Anterior cingulate cortex (tissue), 58 donors: ENCODE measurements at places on chromosomes 4 and X.

- DNase-seq = no peak
Measured at GRCh38 chrX:20284992-20285391, 18.3 kb upstream of the RPS6KA3 start.

GRCh38 chr4:151614561-151614960 is 146.2 kb downstream of the GATB start:
- DNase-seq = no peak

DNA sequence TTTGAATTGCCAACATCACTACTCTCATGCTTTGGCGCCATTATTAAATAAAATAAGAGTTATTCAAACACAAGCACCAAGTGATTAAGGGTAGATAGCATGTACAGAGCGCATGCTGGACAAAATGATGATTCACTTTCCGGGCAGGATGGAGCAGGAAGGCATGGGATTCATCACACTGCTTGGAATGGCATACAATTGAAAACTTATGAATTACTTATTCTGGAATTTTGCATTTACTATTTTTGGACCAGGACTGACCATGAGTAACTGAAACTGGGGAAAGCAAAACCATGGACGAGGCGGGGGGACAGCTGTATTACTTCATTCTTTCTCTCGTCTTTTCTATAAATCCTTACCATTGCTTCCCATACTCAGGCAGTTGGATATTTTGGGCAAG is 28.5 kb upstream of the FGF5 start:
- no peak for DNase-seq

GRCh38 chr4:340011-340410 is 2.4 kb downstream of the ZNF141 start:
- no peak for DNase-seq

- no peak for DNase-seq
Measured at GRCh38 chr4:84914686-84915395, 51.6 kb downstream of the WDFY3 start.

- no peak for DNase-seq
Measured at GRCh38 chr4:16466581-16466980, 240.3 kb upstream of the TAPT1 start.

- DNase-seq = no peak
Measured at GRCh38 chr4:73528171-73528570, 46.6 kb downstream of the AFM start.

DNA sequence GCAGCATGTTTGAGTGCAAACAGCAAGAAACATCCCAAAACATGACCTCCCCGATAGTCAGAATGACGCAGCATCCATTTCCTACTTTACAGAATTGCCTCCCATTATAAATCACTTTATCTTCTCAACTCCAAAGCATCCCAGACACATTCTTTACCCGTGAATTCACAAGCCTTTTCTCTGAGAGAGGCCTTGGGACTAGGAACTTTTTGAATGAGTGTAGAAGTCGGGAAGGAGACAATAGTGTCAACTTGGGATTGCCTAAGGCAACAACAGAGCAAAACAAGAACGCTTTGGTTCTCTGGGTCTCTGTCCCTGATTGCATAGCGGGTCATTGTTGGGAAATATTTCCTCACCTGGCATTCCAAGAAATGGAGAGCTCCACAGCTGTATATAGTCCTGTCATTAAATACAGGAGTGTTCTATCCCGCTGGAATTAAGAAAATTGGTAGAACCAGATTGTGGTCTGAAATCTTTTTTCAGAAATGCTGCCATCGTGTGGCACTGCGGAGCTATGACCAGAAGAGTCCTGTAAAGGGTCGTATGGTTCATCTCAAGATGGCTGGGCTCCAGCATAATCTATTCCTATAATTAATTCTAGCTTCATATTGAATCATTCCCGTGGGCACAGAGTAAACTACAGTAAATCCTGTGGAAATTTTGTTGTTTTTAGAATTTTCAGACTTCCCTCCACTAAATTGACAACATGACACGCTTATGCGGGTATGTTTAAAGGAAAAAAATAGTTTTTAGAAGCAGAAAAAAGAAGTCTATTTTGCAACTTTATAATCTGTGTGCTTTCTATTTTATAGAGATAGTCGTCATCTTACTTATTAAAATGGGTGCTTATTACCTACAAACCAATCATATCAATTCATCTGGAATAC is 2.0 kb upstream of the SPP1 start:
- peak; percentile 33 for DNase-seq

DNA sequence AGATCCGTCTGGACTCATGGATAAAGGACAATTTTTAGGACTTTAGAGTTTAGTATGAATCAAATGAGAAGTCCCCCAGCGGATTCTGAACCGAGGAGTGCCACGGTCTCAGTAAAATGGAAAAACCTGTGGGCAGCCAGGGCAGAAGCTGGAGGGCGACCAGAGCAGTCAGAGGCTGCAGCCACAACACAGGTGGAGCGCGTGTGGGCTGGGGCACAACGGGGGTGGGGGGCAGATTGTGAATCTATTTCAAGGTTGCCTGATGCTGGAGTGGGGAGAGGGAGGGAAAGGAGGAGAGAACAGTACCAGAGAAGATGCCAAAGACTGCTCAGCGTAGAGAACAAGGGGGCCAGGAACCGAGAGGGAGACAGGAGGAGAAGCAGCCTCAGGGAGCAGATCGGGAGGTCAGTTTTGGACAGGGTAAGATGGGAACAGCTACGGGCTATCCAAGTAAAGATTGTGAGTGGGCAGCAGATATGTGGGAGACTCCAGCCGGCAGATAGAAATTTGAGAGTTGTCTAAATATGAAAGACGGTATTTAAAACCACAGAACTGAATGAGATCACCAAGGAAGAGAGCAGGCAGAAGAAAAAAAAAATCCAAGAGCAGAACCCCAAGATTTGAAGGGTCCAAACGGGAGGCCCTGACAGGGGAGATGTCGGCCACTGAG is 9.5 kb downstream of the FAT1 start:
- DNase-seq = no peak

DNA sequence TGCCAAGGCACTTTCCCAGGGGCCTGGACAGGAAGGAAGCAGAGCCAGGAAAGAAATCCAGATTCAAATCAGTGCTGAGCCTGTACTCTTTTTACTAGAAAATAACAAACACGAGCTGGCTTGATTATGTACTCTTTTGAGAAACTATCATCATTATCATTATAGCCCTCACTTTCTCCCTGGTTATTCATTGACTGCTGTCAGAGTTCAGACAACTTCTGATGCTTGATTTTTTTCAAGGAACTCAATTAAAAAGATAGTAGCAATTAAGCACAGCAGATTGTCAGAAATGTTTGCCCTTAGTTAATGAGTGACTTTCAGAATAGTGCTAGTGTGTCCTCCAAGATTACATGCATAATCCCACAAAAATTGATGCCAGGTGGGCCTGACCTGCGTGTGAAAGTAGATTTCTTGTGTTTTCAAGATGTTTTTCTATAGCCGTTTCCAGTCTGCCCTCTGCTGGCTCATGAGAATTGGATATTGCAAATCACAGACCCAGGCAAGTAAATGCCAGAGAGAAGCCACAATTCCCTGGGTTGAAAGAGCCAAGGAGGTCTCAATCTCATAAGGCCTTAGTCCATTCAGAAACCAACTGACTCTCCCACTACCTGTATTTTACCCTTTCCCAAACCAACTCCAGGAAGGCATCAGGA is 14.3 kb upstream of the PNPLA4 start:
- peak; percentile 1 for DNase-seq

DNA sequence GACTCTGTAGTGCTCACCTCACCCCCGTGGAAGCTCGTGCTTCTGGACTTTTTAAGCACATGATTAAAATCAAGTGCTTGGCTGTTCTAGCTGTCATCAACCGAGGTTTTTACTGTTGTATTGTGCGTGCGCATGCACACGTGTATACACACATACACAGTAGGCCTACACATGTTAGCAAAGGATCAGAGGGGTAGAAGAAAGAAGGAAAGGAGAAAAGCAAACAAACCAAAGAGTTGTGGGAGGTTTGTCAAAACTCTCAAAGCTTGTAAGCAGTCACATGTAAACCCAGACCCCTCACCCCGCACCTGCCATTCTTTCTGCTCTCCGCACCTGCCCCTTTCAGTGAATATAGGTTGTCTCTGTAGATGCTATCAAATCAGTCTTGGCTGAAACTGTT is 311.8 kb downstream of the HS3ST1 start:
- no peak for DNase-seq

GRCh38 chr4:37745946-37746345 is 59.8 kb upstream of the RELL1 start:
- DNase-seq = no peak

DNA sequence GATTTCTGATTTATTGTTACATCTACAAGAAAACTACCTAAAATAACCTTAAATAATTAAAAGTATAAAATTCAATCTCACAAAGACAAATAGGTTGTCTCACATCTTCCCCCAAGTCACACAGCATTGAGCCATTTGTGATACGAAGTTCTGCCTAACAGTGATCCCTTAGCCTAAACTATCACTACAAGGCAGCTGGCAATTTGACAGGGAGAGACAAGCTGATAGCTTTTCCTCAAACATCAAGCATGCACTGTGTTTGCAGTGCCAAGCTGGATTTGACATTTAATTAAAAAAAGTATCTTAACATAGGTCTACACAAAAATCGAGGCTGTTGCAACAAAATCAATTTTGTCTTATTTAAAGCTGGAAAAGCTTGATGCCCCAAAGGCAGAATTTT is 464.7 kb upstream of the TRAM1L1 start:
- no peak for DNase-seq

DNA sequence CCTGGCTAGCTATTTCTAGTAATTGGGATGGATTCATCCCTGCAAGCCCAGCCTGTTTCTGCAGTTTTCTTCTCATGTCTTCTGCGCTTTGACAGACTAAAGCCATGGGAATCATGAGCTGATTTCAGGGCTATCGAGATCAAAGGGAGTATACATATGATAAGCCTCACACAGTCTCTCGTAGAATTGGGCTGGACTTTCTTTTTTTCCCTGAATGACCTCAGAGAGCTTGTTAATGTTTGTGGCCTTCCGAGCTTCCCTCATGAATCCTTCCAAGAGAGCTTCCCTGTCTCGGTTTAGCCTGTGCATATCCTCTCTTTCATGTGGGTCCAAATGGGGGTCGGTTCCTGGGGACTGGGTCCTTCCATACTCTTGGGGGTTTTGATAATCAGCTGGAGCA is 130.3 kb downstream of the ADRA2C start:
- DNase-seq = no peak

GRCh38 chr4:179164267-179164999 is 1722.2 kb upstream of the AGA start:
- no peak for DNase-seq

DNA sequence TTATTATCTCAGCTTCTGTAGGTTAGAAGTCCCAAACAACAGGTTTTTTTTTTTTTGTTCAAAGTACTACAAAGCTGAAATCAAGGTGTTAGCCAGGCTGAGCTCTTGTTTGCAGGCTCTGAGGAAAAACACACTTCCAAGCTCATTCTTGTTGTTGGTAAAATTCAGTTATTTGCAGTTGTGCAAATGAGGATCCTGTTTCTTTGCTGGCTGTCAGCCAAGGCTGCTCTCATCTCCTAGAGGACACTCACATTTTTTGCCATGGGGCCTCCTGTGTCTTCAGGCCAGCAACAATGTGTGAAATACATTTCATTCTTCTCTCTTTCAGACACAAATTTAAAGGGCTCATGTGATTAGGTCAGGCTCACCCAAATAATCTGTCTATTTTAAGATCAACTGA is 60.3 kb upstream of the HSD17B10 start:
- DNase-seq = no peak

- DNase-seq = no peak
Measured at GRCh38 chr4:78660559-78660958, 109.0 kb downstream of the ANXA3 start.

DNA sequence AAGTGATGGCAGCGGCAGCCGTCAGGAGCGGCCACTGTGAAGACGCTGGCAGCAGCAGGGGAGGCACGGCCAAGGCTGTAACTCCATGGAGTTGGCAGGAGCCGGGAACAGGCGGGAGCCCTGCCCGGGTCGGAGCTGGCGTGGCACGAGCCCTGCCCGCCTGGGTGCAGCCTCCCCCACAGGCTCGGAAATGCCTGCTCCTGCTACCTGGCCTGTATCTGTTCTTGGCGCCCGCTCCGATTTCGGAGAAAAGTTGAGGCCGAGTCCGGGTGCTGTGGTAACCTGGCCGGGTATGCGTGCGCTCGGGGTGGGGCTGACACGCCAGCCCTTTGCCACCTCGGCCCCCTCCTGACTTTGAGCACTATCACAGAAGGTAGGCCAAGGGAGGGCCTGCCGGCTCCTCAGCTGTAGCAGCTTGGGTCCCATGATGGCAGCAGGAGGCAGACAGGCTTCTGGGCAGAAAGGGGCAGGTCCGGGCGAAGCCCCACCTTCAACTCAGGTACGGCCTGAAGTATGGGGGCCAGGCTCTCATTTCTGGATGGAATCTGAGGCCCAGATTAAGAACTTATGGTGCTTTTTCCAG is 51.2 kb upstream of the SHISA3 start:
- DNase-seq = no peak

DNA sequence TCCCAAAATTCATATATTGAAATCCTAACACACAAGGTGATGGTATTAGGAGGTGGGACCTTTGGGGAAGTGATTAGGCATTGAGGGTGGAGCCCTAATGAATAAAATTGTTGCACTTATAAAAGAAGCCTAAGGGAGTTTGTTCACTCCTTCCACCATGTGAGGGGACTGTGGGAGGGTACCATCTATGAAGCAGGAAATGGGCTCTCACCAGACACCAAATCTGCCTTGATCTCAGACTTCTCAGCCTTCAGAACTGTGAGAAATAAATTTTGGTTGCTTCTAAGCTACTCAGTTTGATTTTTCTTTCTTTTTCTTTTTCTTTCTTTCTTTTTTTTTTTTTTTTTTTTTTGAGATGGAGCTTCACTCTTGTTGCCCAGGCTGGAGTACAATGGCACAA is 116.2 kb upstream of the GPC3 start:
- no peak for DNase-seq

GRCh38 chr4:43049326-43049725 is 156.8 kb downstream of the GRXCR1 start:
- no peak for DNase-seq

- no peak for DNase-seq
Measured at GRCh38 chr4:127212701-127213100, 420.1 kb upstream of the INTU start.

DNA sequence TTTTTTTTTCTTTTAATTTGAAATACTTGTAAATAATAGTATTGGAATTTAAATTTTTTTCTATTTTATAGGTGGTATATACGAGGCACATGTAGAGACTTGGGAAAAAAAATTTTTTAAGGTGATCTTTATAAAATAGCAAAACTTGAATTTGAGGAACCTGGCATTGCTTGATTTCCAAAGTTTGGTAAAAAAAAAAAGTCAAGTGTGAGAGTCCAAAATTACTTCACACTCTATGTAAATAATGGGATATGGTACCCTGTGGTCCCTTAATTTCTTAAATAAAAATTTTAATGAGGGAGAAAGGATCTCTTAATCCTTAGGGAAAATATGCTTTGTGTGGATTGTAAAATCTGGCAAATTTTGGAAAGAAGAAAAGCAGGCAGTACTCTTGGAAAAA is 19.0 kb downstream of the SPRY1 start:
- no peak for DNase-seq

DNA sequence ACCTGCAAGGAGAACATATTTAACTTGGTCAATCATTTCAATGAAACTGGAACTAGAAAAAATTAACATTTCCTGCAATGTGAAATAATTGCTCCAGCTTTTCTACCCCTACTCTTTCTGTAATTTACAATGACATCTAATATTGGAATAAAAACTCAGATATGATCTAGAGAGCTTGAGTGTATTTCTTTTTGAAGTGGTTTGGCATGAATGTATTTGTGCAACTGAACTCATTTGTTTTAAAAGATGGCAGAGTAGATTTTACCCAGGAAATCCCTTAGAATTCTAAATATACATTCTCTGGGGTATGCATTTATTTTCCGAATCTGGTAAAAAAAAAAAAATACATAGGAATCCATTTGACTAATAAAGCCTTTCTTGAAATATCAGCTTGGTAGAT is 21.5 kb upstream of the GATB start:
- DNase-seq = no peak

- no peak for DNase-seq
Measured at GRCh38 chr4:156495091-156495490, 476.5 kb downstream of the PDGFC start.
